ENCODE measurements at places on chromosomes 7 and 10.

- DNase-seq: no peak
These were observed 185.0 kb downstream of the ELFN1 start for GRCh38 chr7:1854866-1855724.

DNA sequence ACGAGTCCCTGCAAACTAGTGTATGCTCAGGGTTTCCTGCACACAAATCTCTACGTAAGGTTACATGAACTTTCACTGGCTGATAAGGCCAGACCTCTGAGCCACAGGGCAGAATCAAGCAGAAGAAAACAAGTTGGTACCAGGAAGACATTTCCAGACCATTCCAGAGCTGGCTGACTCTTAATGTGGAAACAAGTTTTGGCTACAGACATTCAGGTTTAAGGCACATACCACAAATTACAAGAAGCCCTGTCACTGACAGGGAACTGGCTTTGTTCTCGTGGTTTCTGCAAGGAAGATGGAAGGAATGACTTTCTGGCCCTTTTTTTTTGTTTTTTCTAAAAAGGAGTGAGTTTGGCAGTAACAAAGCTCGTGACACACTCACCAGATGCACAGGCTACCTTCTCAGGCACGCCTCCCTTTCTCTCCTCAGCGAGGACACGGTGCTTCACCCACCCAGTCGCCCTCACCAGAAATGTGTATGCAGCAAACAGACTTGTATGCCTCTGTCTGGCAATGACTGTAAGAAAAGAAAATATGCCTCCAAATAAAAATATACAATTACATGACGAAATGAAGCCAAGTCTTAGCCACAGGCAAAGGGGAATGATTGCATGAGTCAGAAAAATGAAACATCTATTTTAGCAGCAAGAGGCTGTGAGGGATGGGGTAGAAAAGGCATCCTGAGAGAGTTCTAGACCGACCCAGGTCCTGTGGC, 22.6 kb downstream of the PLAC9 start:
- DNase-seq: no peak

- DNase-seq: no peak
These were observed 22.3 kb downstream of the AHCYL2 start for GRCh38 chr7:129247087-129247486.

GRCh38 chr10:73765066-73765465, 16.8 kb upstream of the CHCHD1 start:
- DNase-seq: no peak

DNA sequence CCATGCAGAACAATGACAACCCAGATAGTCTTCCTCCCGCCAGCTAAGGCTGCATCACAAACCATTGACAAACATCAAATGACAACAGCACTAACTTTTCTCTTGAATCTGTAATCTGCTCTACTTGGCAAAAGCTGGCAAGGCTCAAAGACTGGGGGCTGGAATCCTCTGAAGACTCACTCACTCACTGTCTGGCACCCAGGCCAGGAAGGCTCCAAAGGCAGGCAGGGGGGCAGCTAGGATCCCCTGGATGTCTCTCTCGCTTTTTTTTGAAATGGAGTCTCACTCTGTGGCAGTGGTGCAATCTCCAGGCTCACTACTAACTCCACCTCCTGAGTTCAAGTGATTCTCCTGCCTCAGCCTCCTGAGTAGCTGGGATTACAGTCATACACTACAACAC, 159.7 kb upstream of the GPR26 start:
- no peak for DNase-seq

GRCh38 chr7:143374561-143374960, 6.6 kb upstream of the ZYX start:
- no peak for DNase-seq

- DNase-seq: no peak
These were observed 11.0 kb downstream of the FLNC start for GRCh38 chr7:128841171-128841690.

DNA sequence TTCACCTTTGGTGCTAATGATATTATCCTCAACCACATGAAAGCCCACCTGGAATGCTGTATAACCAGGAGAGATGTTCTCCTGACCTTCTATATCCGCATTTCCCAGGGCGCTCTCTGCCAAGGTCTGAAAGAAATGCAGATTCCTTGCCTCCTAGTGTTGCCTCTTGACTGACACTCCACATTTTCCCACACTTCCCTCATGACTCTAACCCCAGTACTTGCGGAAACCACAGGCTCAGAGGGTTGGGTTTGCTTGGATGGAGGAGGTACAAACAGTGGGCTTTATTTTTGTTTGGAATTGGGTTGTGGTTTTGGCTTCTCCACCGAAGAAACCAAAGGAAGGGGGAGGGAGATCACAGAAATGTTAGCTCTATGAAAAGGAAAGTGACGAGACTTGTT, 222.9 kb upstream of the CELF2 start:
- no peak for DNase-seq

DNA sequence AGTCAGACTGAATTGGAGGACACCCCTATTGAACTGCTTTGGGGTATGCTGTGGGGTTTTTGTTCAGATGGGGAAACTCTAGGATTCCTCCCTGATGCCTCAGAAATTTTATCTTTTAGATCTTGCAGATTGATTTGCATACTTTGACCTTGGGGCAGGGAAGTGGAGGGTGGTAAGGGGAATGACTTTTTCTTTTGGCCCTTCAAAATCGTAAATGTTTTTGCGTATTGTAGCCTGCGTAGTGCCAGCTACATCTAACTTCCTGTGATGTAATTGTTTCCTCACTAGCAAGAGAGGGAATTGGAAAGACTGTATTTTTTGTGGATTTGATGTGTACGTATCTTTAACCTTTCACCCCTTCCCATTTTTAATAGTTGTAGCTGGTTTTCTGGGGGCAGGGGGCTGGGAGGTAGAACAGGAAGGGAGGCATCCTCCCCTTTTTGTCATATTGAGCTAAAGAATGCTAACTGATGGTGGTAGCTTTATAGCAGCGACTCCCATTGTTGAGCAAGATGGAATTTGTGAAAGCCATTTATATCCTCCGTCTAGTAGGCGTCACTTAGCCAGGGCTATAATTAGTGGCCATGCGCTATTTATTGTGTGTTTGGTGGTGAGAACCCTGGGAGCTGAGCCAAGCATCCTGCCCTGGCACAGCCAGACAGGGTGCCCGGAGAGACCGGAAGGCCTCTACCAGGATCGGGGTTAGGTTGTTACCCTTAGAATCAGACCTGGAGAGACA, 11.3 kb downstream of the DUSP5 start:
- DNase-seq: no peak

DNA sequence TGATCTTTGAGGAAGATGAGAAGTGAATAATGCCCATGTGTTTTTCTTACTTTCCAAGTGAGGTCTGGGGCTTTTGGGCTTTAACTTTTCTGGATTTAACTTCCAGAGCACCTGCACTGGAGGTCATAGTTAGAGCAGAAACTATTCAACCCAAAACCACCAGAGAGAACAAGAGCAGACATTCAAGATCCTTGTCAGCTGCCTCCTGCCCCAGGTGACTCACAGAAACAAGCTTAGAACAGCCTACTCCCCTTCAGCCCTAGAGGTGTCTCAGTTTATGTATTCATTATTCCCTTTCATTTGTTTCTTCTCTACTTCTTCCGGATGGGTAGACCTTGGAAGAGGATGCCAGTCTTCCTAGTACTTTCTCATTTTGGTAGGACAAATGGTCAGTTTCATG, 270.5 kb downstream of the CNTNAP2 start:
- no peak for DNase-seq

GRCh38 chr10:24430591-24430990, 221.7 kb downstream of the KIAA1217 start:
- DNase-seq: no peak

GRCh38 chr7:108178398-108178797, 48.2 kb upstream of the LAMB4 start:
- no peak for DNase-seq

GRCh38 chr7:121530227-121531174, 134.4 kb upstream of the FAM3C start:
- DNase-seq: no peak

DNA sequence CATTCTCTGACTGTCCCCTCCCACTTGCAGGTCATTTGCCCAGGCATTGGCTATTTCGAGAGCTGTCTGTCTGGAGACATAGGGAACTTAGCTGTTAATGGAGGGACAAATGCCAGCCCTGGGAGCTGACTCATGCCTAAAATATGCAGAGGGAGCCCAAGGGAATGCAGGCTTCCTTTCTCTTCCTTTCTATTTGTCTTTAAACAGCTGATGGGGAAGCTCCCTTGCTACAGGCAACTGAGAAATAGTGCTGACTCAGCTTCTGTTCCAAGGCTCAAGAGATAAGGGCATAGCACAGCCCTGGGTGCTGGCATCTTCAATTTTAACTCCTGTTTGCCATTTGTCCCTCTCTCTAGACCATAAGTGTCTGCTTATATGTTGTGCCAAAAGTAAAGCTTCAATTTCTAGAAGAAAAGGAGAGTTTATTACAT, 82.7 kb upstream of the C1GALT1 start:
- DNase-seq: no peak

DNA sequence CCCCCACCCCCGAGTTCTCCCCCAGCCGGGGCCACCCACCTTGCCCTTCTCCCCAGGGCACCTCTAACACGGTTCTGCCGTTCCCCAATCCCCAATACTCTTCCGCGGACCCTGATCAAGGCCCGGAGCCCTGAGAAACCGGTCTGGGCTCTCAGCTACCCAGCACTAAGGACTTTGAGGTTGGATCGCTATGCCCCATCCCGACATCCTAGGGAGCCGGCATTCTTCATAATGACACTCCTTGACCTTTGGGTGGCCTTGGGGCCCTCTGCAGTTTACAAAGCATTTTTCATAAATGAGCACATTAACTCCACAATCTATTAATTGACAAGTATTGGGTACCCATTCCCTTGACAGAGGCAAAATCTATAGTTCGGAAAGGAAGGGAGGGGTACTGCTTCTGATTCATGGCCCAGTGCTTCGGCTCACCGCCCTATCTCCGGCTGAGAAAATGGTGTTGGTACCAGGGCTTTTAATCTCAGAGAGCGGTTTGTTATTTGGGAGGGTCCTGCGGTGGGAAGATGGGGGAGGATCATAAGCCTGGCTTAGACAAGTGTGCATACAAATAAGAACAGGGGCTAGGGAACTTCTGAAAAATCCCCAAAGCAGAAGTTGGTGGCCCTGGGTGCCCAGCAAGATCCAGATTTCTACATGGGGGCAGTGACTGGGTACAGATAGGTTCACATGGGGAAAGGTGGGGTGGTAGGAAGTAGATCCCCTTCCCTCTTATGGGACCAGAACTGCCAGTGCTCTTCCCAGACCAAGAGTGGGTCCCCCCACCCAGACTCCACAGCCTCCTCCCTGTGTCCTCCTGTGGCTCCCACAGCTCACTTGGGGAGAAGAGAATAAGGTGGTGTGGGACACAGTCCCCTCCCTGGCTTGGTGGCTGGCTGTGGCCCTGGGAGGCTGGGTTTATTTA, 3.2 kb downstream of the IMPDH1 start:
- DNase-seq: no peak

GRCh38 chr10:104548090-104548489, 93.0 kb upstream of the SORCS3 start:
- DNase-seq: peak; percentile 55

DNA sequence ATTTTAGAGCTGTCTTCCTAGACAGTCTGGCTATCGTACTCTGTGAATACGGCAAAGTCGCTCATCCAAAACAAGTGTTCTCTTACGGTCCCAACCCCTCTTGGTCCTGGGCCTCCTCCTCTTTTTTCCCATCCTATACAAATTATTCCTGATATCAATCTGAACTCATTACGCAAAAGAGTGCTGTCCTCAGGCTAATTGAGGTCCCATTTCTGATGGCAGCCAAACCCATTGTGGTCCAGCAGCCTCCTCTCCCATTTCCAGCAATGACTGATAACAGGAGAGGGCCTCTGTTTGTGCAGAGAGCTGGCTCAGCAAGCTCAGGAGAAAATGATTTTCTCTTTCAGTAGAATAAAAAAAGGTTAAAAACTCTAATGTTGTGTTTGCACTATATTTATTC, 203.4 kb upstream of the GHITM start:
- DNase-seq: peak; percentile 39

GRCh38 chr7:117012696-117013095, 59.4 kb downstream of the ST7 start:
- no peak for DNase-seq

- no peak for DNase-seq
These were observed 4.9 kb upstream of the VWA2 start for GRCh38 chr10:114234132-114234531.

GRCh38 chr7:123771256-123771655, 22.5 kb upstream of the WASL start:
- DNase-seq: no peak

DNA sequence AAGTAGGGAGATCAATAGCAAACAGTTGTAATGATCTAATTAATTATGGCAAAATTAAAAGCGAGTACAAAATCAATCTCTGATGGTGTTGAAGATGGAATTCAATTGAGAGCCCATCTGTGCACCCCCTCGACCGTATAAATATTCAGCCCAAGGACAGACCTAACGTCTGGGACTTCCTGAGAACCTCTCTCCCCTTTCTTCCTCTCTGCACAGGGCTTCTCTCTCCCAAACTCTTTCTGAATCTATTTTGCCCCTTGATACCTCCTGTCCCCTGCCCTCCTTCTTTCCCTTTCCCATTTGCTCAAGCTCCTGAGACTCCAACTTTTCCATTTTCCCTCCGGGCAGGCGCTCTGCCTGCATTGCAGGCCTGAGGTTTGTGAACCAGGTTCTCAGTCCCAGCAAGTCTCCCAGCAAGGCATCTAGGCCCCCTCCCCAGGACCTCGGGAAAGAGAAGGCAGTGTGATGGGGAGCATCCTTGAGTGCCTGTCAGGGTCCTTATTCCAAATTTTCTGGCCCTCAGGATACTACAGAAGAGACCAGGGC, 8.5 kb upstream of the PAX2 start:
- DNase-seq: no peak

DNA sequence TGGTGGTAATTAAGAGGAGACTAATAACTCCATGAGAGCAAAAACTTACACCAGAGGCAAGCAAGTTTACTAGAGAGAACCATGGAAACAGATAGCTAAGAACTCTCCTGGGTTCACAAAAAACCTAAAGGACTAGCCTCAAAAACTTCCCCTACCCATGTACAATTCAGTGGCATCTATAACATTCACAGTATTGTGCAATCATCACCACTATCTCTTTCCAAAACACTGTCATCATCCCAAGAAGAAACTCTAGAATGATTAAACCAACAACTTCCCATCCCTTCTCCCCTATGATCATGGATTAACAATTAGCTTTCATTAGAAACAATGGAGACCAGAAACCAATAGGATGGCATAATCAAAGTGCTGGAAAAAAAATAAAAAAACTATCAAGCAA, 1038.3 kb downstream of the LRMDA start:
- DNase-seq: no peak

DNA sequence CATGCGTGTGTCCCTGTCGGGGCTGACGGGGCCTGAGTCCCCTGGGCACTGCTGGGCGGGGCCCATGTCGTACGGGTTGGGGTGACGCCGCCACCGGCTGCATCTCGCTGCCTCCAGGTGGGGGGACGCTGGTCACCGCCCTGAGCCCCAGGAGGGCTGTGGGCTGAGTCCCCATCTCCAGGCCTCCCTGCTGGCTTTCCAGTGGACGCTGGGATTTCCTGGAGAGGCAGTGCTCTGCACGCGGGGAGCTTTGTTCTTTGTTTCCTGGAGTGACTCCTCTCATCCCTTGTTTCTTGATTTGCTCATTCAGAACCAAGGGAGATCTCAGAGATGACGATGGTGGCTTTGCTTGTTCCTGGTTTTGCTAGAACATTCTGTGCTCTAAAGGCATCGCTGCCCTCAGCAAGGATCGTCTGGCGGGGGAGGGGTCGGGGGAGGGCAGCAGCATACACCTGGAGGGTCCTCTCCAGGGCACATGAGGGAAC, 21.0 kb downstream of the PWWP2B start:
- no peak for DNase-seq

- DNase-seq: no peak
These were observed 94.9 kb downstream of the ZWINT start for GRCh38 chr10:56266120-56266519.
